ENCODE measurements at places on chromosomes 12 and 14.

DNA sequence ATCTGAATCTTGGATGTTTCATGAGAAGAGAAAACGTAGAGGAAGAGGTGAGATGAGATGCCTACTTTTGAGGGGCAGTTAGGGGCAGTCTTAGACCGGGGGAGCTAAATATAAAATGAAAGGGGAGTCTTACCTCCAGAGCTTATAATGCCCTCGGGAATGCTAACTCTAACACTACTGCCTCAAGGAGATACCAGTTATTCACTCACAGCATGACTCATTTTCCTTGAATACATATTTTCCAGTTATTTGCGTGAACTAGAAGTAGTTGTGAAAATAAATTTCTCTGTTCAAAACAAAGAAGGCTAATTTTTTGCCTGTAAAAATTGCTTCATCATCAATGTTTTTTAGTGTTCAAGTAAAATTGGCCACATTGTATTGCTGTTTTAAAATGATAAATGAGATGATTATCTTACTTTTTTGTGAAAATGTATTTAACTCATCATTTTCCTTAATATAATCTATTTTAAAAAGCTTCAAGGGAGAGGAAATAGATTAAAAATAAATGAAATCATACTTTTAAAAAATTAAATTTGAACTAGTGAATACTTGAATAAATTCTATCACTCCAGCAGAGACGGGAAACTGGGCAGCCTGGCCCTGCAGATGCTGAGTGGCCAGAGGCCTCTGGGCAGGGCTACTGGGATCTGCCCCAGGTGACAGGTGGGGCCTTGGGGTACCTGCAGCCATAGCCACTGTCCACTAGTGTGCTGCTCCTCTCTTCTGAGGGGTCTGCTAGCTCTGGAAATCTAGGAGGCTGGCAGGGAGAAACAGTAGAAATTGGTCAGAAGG, 339.3 kb downstream of the EGLN3 start:
- no peak for DNase-seq

DNA sequence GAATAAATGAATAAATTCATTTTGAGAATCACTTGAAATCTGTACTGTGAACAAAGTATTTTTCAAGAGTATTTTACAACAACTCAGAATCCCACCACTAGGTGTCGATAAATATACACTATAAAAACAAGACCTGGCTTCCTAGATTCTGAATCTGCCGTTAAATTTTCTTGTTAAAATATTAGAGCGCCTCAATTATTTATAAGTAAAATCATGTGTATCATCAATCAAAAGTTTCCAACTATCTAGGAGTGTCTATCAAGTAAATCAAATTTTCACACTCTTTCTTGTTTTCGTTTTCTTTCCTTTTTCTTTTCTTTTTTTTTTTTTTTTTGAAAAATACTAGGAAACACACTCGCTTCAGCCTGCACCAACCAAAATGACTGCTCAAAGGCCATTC, 179.2 kb upstream of the DCN start:
- DNase-seq = no peak

- no peak for DNase-seq
Measured at GRCh38 chr12:114998118-114998749, 314.3 kb upstream of the TBX3 start.

- no peak for DNase-seq
Measured at GRCh38 chr14:94646481-94646880, 34.3 kb downstream of the SERPINA3 start.

DNA sequence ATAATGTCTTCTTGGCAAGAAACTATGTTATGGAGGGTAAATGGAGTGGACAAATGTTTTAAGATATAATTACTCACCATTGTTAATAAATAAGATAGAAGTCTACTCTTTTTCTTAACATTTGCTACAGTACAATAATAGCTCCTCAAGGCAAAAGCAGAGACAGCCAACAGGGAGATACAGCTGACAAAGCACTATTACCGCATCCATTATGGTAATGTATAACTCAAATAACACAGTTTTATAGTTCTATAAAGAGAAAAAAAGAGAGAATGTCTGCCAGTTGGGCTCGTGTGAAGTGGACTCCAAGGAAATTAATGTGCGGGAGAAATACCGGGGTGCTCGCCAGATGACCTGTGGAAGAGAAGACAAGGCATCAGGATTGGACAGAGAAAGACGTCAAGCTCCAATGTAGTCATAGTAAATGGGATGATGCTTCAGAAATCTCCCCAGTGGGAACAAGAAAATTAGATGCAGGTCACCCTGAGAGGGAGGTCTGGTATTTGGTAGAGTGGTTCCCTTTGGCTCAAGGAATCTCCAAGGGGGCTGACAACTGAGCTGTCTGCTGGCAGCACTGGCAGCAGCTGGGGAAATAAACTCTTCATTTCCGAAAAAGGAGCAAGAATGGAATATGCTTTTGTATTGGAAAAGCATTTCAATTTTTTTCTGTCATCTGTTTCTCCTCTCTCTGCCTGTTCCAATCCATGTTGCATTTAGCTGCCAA, 343.9 kb downstream of the LRFN5 start:
- DNase-seq = no peak

- no peak for DNase-seq
Measured at GRCh38 chr12:124902916-124903315, 11.5 kb downstream of the UBC start.

DNA sequence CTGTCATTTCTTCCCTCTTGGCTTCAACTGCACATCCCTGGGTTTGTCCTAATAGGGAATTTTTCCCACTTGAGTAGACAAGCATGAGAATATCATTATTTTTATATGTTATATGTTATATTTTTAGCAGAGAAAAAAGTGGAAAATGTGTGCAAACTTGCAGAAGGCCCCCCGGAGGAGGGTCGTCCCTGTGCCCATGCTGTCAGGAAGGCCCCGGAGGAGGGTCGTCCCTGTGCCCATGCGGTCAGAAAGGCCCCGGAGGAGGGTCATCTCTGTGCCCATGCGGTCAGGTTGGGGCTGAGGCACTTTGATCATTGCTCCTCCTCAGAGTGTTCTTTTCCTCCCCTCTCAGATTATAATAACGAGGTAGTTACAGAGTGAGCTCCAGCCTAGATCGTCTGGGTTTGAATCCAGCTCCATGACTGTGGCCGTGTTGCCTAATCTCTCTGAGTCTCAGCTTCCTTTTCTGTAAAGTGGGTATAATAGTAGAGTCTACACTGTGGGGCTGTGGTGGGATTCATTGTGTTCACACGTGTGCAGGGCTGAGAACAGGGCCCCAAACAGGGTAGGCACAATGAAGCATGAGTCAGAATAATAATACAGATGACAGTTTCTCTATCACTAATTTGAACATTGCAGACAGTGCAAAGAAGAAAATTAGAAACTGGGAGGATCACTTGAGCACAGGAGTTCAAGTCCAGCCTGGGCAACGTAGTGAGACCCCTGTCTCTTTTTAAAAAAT, 33.4 kb downstream of the ELK3 start:
- DNase-seq = no peak

GRCh38 chr12:121224591-121224990, 14.7 kb downstream of the P2RX4 start:
- DNase-seq = no peak
